ENCODE measurements at places on chromosomes 12 and 14. TPM values are rescaled to one million over a fixed set of nuclear protein-coding genes. Genes with fewer than 3 reads are reported as not detected.

Gene ANG
- total RNA-seq, result 6.7 TPM

Gene TTC7B
- total RNA-seq, result 39.0 TPM

Gene KERA
- not detected for total RNA-seq

Gene GUCY2C
- not detected for total RNA-seq

Gene KCNMB4
- total RNA-seq, result 0.44 TPM

Gene LRP6
- 58.3 TPM for total RNA-seq

Gene CEP170B
- 28.0 TPM for total RNA-seq

Gene FOXA1
- 0.15 TPM for total RNA-seq

Gene PXMP2
- total RNA-seq, result 16.4 TPM

Gene SPATS2
- 28.7 TPM for total RNA-seq

Gene CLEC9A
- total RNA-seq, result not detected

Gene AHSA1
- total RNA-seq, result 101 TPM

Gene OAS3
- 5.8 TPM for total RNA-seq

Gene B4GALNT1
- 1.3 TPM for total RNA-seq

Gene GLIPR1L1
- not detected for total RNA-seq

Gene MIP
- not detected for total RNA-seq

Gene SLCO1A2
- total RNA-seq, result not detected

Gene DACT1
- 6.4 TPM for total RNA-seq

Gene RTL1
- total RNA-seq, result not detected

Gene DPY19L2
- total RNA-seq, result 2.3 TPM

Gene CCDC197
- not detected for total RNA-seq

Gene TAS2R7
- not detected for total RNA-seq

Gene RPL10L
- not detected for total RNA-seq
